HAP-1 (cell line): ENCODE measurements at places on chromosomes 6 and 20.

DNA sequence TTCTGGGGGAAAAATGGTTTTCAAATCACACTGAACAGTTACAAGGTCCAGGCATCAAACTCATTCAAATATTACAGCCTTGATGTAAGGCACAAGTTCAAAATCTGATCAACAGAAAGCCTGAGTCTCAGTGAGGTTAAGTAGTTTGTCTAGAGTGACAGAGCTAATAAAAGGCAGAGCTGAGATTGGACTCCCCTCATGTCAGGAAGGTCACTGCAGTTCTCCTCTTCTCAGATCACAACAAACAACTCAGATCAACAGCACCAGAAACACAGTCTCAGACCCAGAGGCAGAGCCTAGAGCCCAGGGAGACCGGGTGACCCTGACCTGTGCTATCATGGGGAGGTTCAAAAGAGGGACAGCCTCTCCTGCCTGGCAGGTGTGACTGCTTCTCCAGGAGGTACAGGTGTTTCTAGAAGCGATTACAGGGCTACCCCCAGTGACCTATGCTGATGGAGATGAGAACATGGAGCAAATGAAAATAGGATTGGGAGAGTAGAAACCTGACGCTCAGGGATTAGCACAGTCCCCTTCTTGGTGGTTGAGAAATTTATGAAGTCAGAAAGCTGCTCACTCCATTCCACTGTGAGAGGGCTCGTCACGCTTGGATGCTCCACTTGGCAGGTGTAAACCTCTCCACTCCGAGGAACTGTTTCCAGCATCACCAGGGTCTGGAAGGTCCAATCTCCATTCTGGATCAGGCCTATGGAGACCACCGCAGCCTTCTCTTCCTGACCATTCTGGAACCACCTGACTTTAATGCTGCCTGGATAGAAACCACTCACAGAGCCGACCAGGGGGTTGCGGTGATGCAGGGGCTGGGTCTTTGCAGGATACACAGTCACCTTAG is 24.3 kb upstream of the HLA-DRB5 start:
- no peak for DNase-seq

GRCh38 chr6:11732036-11732631 is 46.5 kb downstream of the ADTRP start:
- DNase-seq, result no peak

GRCh38 chr6:104789770-104790190 is 69.9 kb downstream of the HACE1 start:
- no peak for DNase-seq

- DNase-seq, result no peak
Measured at GRCh38 chr6:108736002-108736361, 112.2 kb upstream of the ARMC2 start.

- no peak for DNase-seq
Measured at GRCh38 chr6:36769183-36769675, 70.0 kb downstream of the CPNE5 start.

DNA sequence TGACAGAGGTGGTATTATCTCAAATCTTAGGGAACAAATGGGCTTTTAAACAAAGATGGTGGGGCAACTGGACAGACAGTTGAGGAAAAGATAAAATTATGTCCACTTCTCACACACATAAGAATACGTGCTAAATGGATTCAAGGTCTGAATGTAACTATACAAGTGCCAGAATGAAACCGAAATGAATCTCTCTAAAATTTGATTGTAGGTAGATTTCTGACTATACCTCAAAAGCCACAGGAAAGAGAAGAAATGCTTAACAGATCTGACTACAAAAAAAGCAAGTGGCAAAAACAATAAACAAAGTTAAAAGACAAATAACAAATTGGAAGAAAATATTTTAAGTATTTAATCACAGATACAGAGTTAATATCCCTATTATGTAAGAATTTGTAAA is 182.7 kb upstream of the OLIG3 start:
- DNase-seq, result no peak

DNA sequence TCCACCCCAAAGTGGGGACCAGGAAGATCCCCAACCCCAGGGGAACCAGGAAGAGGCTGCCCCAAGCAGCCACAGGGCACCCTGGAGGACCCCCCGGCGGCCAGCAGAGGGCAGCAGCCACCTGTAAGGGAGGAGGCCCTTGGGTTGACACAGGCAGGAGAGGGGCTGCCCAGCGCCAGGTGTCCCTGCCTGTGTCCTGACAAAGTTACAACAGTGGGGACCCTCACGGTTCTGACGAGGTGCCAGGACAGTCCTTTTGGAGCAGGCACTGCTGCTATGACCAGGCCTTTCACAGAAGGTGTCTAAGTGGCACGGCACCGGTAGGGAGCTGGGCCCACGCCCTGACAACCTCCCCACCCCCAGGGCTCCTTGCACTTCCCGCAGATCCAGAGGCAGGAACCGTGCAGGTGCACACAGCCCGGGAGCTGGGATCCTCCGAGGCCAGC is 176.7 kb downstream of the BMP7 start:
- peak; percentile 89 for DNase-seq

GRCh38 chr6:87944541-87944954 is 103.1 kb upstream of the SPACA1 start:
- DNase-seq, result no peak

GRCh38 chr20:3405139-3405538 is 2.3 kb downstream of the DNAAF9 start:
- DNase-seq, result no peak

- peak; percentile 85 for DNase-seq
Measured at GRCh38 chr20:36399147-36399968, 93.2 kb downstream of the DLGAP4 start.

GRCh38 chr6:137734875-137735182 is 132.2 kb upstream of the TNFAIP3 start:
- no peak for DNase-seq

- no peak for DNase-seq
Measured at GRCh38 chr20:49825521-49826033, 12.9 kb downstream of the SLC9A8 start.

GRCh38 chr20:33460711-33461110 is 17.1 kb upstream of the SNTA1 start:
- no peak for DNase-seq

DNA sequence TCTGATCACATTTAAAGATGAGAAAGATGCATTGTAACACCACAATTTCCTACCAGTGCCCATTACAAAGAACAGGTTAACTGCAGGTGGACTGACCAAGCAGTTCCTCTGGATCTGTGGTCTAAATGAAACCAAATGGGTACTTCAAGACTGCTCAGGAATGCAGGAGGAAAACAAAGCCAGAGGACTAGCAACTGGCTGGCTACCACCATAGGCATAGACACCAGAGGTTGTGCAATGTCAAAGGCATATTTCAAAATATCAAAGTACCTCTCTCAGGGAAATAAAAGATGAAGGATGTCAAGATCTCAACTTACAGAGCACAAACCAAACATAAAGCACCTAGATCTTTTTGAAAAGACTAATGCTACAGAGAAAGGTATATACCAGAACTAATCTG is 65.5 kb downstream of the GMDS start:
- DNase-seq, result no peak

GRCh38 chr6:3209114-3210023 is 18.1 kb downstream of the TUBB2B start:
- peak; percentile 42 for DNase-seq

GRCh38 chr6:169866140-169866534 is 114.7 kb downstream of the ERMARD start:
- DNase-seq, result no peak

- DNase-seq, result no peak
Measured at GRCh38 chr20:23397961-23398360, 23.3 kb downstream of the NAPB start.

DNA sequence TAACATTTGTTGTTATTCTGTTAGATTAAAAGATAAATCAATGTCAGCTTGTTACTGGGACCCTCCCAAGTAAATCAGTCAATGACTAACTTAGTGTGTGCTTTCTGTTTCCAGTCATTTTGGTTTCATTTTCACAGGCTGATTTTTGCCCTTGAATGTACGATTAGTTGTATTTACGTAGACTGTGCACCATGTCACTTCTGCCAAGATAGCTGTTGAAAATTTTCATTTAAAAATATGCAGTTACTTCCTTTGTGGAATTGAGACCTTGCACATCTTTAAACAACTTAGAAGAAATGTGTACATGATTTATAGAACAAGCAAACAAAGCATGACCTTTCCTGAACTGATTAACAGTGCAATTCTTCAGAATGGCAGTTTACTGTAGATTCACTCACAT is 944.8 kb upstream of the CITED2 start:
- no peak for DNase-seq

- DNase-seq, result no peak
Measured at GRCh38 chr6:15077961-15078360, 167.9 kb upstream of the JARID2 start.

DNA sequence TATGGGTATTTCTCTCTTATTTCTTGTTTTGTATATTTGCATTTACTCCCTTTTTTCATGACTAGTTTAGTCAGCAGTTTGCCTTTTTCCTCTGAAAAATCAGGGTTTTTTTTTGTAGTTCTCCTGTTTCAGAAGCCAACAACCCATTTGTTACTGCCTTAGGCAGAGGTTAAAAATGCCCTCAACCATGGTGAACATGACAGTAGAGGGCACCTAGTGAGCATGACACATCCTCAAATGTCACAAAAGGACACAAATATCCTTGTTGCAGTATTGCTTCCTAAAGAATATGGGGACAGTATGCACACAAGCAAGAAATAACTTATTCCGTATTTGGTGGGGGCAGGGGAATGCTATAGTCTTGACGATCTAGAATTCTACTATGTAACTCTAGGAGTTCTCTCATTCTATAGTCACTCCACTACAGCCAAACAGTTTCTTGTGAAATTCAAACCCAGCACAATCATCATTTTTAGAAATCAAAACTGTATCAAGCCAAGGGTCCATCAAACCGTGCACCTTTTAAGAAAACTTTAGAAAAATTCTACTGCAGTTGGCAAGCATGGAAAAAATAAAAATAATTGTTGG is 47.0 kb downstream of the GOPC start:
- DNase-seq, result no peak

GRCh38 chr20:38843346-38843745 is 37.8 kb downstream of the PPP1R16B start:
- DNase-seq, result no peak

- DNase-seq, result no peak
Measured at GRCh38 chr20:16922834-16923233, 174.7 kb downstream of the OTOR start.

- DNase-seq, result no peak
Measured at GRCh38 chr20:49045440-49046086, 549 bp upstream of the CSE1L start.
